Right forelimb (tissue), 1 donor: ENCODE measurements at places on chromosomes 11 and 22.
A peak's percentile ranks its signal among the peaks of the same experiment; 100 is the strongest.

DNA sequence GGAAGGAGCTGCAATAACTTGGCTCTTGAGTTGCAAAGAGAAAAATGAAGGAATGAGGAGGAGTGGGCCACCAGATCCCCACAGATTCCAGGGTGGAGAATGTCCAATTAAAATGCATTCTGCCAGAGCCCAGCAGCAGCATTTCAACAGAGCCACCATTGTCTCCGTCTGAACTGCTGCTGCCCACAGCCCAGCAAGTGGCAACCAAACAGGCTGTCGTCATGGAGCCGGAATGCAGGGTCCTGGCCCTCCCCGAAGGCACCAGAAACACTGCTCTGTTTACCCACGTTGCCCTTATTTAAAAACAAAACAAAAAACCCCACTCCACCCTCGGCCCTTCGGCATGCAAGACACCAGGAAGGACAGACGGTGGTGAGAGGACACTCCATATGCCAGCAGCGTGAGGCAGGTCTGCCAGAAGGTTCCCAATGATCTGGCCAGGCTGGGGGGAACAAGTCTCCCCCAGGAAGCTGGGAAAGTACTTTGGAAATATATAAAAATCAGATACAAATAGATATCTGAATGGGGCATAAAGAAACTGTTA lies 32.5 kb downstream of the PLEKHA7 start:
- peak; percentile 58 for DNase-seq

DNA sequence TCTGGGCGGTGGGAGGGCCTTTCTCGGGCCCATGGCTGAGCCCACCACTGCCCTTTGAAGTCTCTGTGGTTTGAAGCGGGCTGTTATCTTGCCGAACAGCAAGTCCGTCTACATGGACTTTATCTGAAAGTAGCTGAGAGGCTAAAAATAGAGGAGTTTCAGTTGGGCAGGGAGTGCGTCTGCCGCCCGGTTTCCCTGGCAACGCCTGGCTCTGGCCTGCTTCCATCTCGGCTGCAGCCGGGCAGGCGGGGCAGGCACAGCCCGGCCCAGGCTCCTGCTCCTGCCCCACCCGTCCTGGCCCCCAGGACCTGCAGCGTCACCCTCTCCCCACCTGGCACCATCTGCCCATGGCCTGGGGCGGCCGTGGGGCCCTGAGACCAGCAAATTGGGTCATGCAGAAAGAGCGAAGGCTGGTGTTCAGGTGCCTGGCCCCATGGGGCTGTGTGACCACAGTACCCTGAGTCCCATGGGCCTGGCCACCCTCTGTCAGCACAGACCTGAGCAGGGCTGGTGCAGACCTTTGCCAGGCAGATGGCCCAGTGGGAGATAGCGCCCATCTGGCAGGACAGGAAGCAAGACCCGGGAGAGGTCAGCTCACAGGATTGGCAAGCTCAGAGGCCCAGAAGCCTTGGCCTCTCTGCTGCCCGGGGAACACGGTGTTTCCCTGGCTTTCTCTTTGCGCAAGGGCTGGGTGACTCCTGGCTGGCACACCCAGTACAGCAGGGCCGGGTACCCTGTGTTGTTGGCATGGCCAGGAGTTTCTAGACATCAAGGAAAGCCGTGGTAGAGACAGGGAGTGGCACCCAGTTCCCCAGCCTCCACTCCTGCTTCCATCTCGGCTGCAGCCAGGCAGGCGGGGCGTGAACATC lies 79.1 kb upstream of the KCNQ1OT1 start:
- peak; percentile 85 for DNase-seq

- DNase-seq, result no peak
Observed at GRCh38 chr22:38503021-38503420, 3.1 kb downstream of the DDX17 start.

- no peak for DNase-seq
Observed at GRCh38 chr11:76230392-76230791, 24.1 kb upstream of the WNT11 start.

GRCh38 chr11:90639461-90639993 lies 416.7 kb upstream of the CHORDC1 start:
- no peak for DNase-seq

- DNase-seq, result no peak
Observed at GRCh38 chr22:49957826-49958365, 2.7 kb upstream of the PIM3 start.

GRCh38 chr11:2480874-2481220 lies 36.0 kb downstream of the KCNQ1 start:
- no peak for DNase-seq

DNA sequence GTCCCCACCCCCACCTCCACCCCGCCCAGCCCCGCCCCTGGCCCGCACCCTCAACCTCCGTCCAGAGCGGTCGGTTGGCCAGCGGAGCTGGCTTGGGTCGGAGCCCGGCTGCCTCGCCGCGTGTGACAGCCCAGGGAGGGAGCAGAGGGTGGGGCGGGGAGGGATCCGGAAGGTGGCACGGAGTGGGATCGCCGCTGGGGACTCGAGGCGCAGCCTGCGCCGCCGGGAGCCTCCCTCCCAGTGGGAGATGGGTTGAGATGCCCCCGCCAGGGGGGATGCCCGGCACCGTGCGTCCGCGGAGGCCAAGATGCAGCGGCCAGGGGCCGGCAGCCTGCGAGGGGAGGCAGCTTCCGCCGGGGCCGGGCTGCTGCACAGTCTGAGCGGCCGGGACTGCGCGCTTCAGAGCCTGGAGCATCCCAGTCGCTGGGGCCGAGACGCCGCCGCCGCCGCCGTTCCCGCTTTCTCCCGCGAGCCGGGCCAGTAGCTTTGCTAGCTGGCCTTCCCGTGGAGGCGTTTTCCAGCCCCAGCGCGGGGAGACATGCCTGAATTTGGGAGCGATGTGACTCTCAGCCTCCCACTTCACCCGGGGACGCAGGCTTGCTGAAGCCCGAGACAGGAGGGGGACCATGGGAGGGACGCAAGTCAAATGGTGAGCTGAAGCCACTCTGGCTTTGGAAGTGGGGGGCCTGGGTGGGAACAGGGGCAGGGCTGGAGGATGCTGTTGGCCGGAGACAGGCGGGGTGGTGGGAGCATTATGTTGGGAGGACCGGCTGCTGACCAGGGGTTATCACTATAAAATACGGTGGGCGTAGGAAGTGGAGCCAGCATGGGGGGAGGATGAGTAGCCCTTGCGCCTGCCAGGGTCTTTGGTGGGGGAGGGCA lies 40.2 kb downstream of the DIXDC1 start:
- peak; percentile 77 for DNase-seq

DNA sequence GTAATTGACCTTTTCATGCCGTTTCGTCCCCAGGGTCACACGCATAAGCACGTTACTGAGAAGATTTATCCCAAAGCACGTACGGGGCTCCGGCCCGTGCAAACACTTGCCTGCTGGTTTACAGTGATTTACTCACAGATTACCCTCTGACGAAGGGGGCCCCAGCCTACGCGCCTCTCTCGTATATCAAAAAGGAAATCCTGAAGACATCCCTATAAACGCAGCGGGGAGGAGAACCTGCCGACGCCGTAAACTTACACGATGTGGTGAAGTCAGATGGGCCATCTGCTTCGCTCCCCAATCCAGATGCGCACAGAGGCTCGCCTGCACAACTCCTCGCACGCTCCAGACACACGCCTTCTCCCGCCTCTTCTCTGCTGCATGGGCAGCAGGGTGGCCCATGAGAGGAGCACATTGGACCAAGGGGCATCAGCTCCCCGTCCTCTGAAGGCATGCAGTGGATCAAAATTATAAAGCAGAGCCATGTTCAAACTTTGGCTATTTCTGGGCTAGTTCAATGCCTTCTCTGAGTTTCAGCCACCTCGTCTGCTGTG lies 123.6 kb downstream of the MN1 start:
- peak; percentile 47 for DNase-seq

GRCh38 chr11:83192606-83193245 lies 786 bp upstream of the ANKRD42 start:
- no peak for DNase-seq

DNA sequence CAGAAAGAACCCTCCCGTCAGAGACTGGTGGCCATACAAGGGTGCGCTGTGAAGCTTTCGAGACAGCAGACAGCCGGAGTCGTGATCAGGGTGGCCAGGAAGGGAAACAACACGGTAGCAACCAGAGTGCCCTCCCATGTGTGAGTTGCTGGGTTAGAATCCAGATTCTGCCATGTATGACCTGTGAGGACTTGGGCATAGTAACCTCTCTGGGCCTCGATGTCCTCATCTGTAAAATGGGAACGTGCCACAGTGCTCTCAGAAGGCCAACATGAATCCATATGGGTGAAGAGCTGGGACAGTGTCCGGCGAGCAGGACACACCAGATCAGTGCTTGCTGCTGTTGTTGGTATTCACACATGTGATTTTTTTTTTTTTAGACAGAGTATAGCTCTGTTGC lies 7.6 kb upstream of the FGF3 start:
- no peak for DNase-seq

DNA sequence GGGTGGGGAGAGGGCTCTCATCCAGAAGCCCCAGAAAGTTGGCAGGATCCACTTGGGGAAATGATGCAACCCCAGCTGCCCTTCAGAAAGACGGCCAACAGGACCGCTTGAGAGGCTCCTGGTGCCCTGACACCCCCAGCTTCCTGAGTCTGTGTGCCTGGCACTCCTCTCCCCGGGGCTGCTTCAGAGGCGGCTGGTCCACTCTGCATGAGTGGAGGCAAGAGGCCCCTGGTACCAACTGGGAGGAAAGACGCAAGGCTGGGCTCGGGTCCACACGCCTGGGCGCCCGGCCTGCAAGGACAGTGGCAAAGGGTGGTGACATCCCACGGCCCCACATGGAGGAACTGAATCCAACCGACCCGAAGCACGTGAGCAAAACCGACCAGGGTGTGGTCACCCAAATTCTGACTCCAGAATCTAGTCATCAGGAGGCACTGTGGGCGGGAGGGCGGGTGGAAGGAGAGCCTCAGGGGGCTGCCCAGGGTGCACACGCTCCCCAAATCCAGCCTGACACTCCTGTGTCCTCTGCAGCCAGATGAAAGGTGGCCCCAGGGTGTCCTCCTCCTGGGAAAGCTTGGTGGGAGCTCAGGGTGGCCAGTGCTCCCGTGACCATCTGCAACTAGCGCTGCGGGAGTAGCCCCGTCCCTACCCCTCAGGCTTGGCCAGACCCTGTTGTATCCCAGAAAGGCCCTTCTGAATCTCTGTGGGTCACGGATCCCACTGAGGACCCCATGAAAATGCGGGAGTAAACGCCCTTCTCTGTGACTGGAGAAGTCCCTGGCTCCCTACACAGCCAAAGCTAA lies 3.7 kb downstream of the RNH1 start:
- no peak for DNase-seq

DNA sequence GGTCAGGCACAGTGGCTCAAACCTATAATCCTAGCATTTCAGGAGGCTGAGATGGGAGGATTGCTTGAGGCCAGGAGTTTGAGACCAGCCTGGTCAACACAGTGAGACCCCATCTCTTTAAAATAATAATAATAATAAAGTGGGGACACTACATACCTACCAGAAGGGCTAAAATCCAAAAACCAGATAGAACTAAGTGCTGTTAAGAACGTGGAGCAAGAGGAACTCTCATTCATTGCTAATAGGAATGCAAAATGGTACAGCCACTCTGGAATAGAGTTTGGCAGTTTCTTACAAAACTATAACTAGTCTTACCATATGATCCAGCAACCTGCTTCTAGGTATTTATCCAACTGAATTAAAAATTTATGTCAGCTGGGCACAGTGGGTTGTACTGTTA lies 9.6 kb downstream of the CKAP5 start:
- DNase-seq, result no peak

- DNase-seq, result no peak
Observed at GRCh38 chr22:25518000-25518663, 46.3 kb upstream of the GRK3 start.

GRCh38 chr22:39178206-39179111 lies 26.0 kb upstream of the CBX7 start:
- no peak for DNase-seq

DNA sequence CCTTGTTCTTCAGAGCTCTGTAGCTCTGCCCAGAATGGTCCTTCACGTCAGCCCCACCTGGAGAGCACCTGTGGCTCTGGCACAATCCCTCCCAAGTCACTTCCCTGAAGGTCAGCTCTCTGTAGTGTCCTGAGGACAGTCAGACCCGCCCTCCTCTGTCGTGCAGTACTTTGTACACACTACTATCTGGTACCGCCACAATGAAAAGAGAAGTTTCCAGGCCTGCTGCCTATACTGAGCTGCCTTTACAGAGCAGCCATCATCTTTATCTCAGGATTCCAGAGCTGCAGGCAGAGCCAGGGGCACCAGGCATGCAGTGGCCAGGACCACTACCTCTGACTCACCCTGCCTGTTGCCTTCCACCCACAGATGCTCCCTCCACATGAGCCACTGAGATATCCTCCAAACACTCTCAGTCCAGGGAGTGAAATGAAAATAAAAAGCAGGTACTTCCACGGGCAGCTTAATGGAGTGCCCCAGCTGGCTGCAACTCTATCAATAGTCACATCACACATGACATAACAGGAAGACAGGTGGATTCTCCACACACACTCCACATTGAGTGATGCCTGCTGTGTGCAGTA lies 7.3 kb downstream of the PACSIN2 start:
- no peak for DNase-seq

- no peak for DNase-seq
Observed at GRCh38 chr22:48811885-48812284, 1015.8 kb downstream of the BRD1 start.

GRCh38 chr11:19714387-19715363 lies 2.0 kb downstream of the NAV2 start:
- DNase-seq, result no peak

- DNase-seq, result no peak
Observed at GRCh38 chr11:89347071-89347470, 144.1 kb downstream of the NOX4 start.

GRCh38 chr11:103649401-103649895 lies 387.0 kb upstream of the DDI1 start:
- DNase-seq, result no peak

DNA sequence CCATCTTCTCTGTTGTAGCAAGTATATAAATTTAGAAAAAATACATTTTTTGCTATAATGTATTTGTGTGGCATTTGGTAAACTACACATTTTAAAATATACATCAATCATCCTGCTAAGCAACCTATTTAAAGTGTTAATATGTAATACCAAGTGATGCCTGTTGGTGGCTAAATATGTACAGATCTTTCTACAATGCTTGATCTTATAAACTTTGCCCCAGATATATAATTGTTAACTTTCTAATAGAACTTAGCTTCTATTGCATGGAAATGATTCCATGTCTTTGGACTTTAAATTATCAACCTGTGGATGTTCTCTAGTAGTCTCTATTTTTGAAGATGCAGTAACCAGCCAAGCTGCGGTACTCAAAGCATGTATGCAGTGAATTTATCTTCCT lies 1260.4 kb upstream of the RAG2 start:
- DNase-seq, result no peak

DNA sequence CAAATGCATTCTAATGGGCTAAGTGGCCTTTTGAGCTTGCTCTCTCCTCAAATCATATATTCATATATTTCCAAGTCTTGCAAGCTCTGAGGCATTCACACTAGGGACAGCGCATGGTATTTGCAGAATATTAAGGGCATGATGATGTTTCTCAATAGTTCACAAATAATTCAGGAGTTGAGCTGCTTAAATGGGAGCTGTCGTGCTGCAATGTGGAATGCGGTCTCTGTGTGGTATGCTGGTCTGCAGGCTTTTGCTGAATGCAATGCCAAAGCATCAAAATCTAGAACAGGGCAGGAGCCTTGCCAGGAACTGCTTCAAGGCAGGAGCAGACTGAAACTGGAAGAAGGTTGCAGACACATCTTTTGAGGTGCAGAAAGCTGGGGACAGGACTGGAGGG lies 1060.0 kb downstream of the TBC1D22A start:
- no peak for DNase-seq
